T1000 (cell line): ENCODE measurements at places on chromosomes 4 and X.

DNA sequence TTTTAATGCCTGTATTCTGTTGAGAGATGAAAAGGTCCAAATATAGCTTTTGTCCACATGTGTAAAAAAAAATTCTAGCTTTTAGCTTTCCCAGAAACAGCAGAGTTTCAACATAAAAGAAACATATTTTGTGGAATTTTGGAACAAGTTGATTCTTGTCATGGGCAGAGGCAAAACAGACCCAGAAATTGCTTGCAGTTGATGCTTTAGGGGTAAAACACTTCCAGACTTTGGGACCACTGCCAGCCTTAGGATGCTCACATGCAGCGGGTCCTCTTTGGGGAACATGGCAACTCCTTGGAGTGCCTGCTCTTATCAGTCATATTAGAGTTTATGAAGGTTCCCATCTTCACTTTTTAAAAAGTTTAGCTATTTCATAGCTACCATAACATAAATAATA lies 30.4 kb downstream of the DCLK2 start:
- DNase-seq: no peak

GRCh38 chr4:101944649-101945048 lies 154.1 kb downstream of the BANK1 start:
- no peak for DNase-seq

DNA sequence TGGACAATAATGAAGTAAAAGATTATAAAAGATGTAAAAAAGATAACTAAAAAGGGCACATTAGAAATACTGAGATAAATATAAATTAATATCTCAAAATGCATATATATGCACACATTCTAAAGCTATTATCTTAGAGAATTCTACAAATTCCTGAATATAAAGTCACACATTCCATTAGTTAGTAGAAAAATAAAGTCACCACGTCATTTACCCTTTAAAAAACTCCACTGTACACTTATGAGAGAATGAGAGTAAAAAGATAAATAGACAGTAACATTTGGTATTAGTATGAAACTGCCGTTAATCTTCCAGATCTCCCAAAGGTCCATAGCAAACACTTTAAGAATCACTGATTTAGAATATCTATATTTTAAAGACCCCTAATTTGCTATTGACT lies 67.2 kb upstream of the IL15 start:
- DNase-seq: no peak

DNA sequence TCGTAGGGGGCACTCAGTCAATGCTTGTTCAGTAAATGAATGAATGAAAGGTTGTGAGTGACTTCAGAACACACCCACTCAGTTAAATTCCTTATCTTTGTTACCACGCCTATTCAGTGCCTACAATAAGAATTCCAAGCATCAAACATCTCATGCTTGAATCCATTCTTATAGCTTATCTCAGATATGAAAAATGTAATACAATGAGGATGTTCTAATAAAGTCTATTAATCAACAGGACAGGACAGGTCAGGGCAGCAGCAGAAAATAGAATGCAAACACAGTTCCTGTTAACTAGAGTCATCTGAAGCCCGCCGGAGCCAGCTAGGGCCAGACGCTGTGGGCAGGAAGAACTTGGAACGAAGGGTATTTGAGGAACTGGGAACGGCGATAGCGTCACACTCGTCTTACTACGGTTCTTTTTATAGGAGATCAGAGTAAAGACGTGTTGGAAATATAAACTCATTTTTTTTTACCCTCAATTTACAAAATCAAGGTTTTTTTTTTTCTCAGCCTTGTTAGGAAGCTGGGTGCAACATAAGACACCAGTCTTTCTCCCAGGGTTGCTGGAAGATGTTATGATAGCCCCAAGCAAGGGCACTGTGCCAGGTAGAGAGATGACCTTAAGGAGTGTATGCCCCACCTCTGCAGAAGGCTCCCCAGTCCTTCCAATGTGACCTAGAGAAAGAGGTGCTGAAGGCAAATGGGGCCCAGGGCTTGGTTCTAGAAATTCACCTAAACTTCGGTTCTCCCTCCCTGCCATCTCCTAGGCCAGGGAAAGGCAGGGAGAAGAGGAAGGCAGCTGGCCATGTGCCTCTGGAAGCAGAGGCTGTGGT lies 48.3 kb downstream of the SEL1L3 start:
- no peak for DNase-seq

- peak; percentile 62 for DNase-seq
Observed at GRCh38 chrX:152637649-152638442, at the start of gene GABRQ. Gene GABRQ, plus strand, starts transcription at chrX:152637895. Its CDS starts 308 bp downstream, at chrX:152638203.

GRCh38 chr4:125710766-125711165 lies 396.0 kb downstream of the FAT4 start:
- DNase-seq: no peak

DNA sequence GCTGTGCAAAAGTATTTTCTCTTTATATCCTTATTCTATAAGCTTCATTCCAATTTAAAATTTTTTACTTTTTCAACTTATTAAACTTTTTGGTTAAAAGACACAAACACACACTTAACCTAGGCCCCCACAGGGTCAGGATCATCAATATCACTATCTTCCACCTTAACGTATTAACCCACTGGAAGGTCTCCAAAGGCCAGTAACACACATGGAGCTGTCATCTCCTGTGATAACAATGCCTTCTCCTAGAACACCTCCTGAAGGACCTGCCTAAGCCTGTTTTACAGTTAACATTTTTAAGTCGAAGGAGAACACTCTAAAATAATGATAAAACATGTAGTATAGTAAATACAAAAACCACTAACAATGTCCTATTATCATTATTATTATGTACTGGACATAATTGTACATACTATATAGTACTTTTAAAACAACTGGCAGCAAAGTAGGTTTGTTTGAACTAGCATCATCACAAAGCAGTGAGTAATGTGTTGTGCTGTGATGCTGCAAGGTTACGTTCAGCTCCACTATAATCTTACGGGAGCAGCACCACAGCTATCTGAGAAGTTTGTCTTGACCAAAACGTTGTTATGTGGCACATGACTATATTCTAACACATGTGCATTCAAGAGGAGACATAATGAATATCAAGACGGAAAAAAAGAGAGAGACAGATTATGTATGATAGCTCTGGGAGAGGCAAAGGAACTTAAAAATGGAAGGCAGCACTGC lies 33.7 kb downstream of the DHX15 start:
- DNase-seq: no peak

DNA sequence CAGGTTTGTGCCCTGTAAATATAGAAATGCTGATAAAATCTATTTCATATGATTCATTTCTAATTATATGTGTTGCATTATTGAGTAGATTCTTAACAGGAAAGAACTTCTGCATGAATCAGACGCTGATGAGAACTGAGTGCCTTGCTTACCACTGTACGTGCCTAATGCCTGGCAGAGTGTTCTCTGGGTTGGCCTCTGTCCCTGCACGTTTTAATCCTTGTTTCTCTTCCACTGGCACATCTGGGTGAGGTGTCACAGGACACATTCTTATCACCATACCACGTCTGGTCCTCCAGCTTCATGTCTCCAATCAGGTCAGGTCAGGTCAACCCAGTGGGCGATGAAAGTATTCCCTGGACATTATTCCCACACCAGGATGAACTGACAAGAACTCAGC lies 53.6 kb downstream of the KLF3 start:
- no peak for DNase-seq

- DNase-seq: no peak
Observed at GRCh38 chr4:37471971-37472370, 214.2 kb downstream of the RELL1 start.

DNA sequence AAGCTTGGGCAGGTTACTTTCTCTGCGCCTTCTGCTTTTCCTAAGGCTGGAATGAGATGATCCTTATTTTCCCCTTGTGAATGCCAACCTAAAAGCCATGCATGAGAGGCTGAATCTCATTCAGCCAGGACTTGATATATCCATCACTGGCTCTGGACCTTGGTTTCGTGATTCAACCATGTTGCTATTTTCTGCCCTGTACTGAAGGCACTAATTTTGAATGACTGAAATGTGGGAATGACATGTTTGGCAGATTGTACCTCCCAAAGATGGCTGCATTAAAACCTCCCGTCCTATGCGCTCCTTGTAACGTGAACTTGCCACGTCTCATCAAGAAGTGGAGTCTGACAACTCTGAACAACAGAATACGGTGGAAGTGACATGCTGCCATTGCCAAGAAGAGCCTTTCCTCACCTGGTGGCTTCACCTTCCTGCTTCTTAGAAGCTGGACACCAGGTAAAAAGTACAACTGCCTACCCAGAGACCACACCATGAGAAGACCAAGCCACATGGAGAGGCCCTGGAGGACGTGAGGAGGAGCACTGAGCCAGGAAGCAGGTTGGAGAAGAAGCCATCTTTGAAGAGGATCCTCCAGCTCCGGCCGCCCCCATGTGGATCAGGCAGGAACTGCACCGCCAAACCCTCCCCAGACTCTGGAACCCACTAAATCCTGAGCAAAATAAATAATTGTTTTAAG lies 174.5 kb downstream of the NSUN7 start:
- peak; percentile 74 for DNase-seq

DNA sequence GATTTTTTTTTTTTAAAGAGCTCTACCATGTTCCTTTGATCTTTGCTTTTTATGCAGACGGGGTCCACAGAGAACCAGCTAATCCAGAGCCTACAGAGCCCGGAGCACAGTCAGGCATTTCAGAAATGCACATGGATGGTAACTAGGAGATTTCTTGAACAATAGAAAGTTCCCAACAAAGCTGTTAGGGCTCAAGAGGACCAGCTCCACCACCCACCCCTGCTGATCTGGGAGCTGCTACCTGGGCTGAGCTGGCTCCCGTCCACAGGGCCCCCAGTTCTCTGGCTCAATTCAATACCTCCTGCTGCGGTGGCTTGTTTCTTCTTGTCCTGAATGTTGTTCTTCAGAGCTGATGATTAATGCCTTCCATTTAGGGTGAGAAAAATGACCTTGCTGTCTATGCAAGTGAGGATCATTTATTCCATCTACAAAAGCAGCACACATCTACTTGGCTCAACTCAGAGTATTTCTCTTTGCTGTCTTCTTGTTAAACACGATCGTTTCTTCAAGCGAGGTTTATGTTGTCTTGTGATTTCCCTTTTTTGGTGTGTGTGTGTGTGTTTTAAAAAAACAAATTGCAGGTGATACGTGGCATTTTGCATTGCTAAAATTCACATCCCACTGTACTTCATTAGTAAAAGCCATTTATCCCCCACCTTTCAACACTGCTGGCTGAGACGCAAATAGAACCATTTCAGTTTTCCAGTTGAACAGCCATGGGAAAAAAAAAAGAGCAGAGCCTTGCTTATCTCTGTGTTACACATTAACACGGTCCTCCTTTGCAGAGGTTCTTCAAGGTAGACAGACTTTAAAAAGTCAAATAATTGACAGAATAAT lies 31.3 kb downstream of the IGFBP7 start:
- DNase-seq: no peak

DNA sequence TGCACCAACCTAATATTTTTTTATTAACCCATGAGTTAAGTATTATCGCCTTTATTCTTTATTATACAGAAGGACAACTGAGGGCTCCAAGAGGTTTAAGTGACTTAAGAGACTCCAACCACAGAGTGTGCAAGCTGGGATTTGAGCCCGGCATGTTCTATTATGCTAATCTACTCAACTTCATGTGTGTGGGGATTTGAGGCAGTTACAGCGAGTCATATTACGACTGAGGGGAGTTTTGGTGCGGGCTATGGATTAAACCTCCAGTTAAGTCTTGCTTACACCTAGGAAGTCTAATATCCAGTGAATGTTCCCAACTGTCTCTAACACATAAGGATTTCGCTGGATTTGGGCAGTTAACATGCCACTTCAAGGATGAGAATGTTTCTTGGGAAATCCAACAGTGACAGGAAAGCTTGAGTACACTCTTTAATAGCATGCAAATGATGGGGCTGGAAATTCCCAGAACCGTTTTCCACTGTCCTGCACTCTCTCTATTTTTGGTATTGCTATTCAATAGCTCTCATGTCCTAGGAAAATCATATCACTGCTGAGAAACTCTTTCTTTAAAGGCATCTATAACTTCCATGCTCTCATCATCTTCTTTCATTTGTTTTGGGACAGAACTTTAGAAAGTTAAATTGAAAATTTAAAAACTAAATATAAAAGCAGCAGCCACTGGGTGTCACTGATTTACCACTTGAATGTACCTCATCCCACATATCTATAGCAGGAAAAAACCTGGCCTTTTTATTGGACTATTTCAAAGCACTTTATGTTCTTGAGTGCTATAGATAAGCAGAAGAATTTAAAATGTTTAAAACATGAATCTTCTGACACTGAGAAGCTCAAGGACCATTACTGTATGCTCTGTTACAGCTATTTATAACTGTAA lies 165.1 kb upstream of the TTC29 start:
- DNase-seq: no peak

DNA sequence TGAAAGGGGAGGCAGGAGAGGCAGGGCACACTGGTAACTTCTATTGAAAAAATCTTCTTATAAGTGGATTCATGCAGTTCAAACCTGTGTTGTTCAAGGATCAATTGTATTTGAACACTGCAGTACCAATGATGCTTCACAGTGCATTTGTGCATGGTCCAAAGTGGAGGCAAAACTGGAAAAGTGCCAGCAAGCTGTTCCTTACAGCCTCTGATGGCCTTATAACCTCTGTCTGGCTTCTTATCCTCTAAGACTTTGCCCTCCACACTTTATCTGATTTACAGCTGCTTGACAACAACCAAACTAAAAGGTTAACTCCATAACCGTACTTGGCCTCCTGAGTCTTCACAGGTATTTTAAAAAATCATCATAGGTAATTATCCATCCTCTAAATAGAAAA lies 40.4 kb downstream of the MAGEB17 start:
- DNase-seq: no peak

- no peak for DNase-seq
Observed at GRCh38 chrX:39653691-39654090, 444.1 kb downstream of the BCOR start.

DNA sequence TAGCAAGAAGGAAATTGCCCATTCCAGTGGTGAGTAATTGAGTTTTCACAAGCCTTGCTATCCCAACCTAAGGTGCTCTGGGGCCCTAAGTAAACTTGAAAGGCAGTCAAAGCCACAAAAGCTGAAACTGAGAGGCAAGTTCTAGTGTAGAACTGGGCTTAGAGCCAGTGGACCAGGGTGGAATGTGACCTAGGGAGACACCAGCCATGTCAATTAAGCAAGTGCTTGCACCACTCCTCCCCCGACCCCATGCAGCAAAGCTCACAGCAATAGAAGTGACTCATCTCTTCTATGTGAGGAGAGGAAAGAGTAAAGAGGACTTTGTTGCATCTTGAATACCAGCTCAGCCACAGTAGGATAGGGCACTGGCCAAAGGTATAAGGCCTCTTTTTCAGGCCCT lies 486.1 kb upstream of the POU3F4 start:
- peak; percentile 24 for DNase-seq
